ENCODE measurements at places on chromosomes 2 and 18.
A peak's percentile ranks its signal among the peaks of the same experiment; 100 is the strongest.

DNA sequence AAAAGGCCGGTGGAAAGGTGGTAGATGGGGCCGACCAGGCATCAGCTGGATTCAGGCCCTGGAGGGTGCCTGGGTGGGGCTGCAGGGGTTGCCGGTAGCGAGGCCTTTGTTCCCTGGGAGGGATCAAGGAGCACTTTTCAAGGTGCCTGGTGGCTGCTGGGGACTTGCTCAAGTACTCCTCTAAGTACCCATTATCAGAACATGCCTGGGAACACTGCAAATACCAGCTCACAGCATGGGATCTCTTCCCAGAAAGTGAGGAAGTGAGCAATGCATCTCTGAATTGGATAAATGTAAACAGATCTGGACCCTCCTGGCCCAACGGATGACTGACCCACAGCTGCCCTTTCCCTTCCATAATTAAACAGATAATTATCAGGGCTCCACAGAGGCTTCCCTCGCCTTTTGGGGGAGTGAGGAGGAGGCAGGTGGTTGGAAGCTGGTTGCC lies 210.5 kb downstream of the SH3RF3 start:
- no peak for DNase-seq

- DNase-seq = no peak
Observed at GRCh38 chr2:79512442-79513401, at the start of gene CTNNA2. Gene CTNNA2, plus strand, starts transcription at chr2:79513051.

DNA sequence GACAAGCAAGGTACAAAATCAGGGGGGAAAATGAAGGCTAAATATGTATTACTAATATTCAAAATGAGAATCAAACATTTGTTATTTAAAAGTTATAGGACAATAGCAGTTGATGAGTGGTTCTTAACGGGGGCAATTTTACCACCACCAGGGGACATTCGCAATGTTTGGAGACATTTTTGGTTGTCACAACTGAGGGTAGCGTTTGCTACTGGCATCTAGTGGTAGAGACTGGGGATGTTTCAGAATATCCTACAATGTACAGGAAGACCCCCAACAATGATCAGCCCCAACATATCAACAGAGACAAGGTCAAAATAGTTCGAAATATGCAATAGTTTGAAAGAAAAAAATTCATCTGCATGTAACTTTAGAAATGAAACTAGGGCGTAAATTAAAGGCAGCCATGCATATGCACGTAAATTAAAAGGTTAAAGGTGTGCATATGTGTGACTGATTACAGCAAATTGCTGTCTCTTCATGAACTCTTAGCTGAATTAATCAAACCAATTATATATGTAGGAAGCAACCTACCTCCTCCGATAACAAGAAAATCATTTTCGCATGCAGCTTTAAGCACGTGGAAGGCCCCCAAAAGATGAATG lies 61.2 kb upstream of the CUL3 start:
- DNase-seq = no peak

DNA sequence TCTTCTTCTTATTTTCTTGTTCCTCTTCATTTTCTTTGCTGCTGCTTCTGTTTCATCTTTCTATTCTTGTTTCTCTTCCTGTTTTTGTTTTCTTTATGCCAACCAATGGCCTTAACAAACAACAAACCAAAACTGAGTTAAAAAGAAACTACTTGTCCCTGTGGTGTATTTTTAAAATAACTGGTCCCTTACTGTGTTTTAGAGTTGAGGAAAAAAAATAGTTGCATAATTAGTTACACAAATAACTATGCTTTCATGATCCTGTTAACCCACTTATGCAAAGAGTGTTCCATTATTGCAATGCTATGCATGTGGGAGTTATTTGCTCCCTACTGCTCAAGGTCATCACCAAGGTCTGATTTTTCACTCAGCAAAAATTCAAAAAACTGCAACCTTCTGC lies 39.5 kb upstream of the IMP4 start:
- no peak for DNase-seq

GRCh38 chr2:180980943-180981911 lies 822 bp downstream of the UBE2E3 start:
- DNase-seq = peak; percentile 9

DNA sequence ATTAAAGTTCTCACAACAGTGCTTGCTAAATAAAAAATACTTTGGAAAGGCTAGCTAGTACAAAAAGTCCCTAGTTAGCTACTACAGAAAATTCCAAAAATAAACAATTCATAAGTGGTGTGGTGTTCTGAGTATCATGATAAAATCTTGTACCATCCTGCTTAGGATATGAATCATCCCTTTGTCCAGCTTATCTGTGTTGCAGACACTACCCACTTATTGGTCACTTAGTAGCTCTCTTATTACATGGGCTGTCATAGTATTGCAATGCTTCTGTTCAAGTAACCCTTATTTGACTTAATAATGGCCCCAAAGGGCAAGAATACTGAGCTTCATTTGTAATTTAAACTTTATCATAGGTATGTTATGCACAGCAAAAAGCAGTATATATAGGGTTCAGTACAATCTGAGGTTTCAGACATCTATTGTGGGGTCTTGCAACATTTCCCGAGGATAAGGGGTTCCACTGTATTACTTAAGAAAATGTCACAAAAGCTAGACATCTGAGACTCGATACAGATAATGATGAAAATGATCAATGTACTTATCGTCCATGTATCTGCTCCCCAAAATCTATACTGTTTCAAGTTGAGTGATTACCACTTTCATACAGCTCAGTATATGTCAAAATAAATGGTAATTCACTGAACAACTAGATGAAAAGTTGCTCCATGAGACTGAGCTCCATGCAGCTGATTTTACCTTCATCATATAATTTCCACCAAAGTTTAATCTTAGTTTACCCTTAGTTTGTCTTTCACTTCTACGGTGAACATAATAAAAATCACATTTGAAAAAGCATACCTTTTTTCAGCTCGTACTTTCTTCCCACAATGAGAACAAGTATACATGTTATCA lies 93.8 kb downstream of the C2orf74 start:
- DNase-seq = no peak

DNA sequence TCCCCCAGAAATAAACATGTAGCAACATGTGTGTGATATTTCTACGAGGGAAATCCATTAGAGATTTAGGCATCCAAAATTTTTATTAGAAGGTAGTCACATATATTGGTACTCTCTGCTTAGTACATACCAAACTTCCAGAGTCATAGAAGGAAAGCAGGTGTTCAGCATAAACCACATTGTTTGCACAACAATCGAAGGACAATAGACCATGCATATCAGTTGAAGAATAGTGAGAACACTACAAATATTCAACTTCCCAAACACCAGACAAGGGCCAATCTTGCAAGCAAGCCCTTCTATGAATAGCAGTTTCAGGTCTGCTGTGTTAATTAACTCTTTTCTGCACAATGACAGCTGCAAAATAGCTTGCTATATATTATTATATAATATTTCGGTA lies 702.2 kb downstream of the ERBB4 start:
- DNase-seq = no peak

GRCh38 chr2:205401511-205401910 lies 280.8 kb upstream of the NRP2 start:
- no peak for DNase-seq

GRCh38 chr2:198863655-198864054 lies 594.1 kb downstream of the SATB2 start:
- no peak for DNase-seq

DNA sequence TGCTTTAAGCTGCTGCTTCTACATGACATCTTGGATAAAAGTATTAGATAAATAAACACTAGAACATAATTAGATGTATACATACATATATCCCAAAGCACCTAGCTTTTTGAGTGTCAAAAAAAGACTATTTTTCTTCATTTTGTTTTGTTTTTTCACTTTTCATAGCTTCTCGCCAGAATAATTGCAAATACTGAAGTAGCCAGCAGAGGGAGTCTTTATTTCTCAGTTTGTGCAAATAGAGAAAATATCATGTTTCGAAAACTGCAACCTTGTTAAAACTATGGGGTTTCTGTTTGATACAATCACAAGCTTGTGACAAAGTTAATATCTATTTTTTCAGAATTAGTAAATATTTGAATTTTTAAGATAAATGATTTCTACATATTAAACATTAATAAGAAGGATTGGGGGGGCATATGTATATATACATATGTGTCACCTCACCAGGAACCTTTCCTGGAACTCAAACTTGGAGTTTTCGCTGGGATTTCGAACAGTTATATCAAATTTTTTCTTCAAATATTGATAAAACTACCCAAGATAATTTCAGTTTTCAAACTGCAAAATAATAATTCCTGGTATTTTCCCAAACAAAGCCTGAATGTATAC lies 61.0 kb downstream of the GRB14 start:
- no peak for DNase-seq

- no peak for DNase-seq
Observed at GRCh38 chr2:170922634-170923494, 6.2 kb upstream of the GORASP2 start.

- DNase-seq = no peak
Observed at GRCh38 chr2:149152469-149152953, 114.0 kb downstream of the LYPD6B start.

GRCh38 chr2:44392338-44392943 lies 30.7 kb downstream of the CAMKMT start:
- no peak for DNase-seq

DNA sequence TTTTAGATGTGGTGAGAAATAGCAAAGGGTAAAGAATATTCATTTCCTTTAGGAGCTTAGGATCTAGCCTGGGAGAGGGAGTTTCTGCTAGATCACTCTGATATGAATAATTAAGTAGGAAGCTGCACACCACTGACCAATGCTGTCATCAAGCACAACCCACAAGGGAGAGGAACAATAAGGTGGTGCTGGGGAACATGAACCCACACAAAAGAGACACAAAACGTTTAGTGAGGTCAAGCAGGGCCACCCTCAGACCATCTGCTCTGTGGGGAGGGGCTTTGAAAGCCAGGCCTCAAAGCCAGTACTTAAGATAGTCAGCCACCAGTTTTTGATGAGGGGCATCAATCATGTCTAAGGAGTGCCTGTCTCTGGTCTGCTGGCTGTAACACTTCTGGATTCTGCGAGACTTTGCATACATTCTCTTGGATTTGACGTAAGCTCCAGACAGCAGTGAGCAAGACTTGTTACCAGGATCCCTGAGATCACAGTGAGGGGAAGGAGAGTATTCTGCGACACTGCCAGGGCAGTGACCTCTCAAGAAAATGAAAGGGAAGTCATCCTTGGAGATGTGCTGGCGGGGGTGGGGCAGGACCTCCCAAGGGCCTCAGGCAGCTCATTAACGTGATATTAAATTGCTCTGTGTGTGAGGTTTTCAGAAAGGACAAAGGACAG lies 127.0 kb downstream of the CCBE1 start:
- DNase-seq = no peak

DNA sequence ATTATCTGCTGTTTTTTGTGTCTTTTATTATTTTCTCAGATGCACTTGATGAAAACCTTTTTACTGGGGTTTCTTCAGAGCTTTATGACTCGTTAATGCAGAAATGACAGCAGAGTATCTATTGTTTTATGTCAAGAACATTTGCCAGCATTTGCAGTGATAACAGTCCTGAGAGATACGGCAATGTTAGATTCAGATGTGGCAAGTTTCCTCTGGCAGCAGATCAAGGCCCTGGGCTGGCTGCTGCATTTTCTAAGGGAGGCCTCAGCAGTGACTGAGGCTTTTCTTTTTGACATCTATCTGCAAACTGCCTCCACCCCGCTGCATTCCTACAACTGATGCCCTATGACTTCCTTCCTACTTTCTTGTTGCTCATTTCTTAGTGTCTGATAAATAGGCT lies 40.2 kb downstream of the EFEMP1 start:
- no peak for DNase-seq

DNA sequence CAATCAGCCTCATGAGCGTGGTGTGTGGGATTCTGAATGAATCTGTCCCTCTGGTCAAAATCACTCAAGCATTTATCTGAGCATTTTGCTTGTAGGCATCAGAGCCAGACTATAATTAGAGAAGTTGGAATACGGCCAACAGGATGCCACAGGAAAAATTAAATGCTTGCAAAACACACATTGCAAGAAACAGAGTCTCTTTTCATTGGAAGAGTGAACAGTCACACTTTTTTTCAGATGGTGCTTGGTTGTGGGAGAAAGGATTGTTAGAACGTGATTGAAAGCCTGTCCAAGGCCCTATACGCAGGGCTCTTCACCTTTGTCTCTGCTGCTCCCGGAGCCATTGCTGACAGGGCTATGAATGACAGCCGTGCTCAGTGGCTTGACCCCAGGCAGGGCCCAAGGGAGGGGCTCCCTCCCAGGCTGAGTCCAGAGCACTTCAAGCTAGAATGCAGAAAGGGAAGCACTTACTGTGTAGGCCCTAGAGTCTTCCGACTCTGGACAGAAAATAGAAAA lies 59.8 kb downstream of the SNTG2 start:
- no peak for DNase-seq

DNA sequence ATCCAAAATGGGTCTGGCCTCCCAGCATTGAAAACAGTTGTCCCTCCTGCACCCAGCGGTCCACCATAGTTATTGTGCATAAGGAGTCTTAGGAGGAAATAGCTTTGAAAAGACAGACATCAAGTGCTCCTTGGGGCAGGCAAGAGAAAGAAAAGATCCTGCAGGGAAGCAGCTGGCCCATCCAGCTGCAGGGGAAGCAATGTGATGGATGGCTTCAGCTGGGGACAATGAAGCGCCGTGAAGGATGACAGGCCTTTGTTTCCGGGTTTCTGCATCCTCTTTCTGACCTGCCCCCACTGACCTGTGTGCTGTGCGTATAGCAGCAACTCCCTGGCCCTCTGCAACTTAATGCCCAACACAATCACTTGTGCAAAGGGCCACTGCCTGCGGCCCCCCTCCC lies 142.9 kb upstream of the NCKAP5 start:
- no peak for DNase-seq

- DNase-seq = no peak
Observed at GRCh38 chr2:75416420-75417342, 144.1 kb downstream of the EVA1A start.

- no peak for DNase-seq
Observed at GRCh38 chr2:104577143-104577542, 276.8 kb upstream of the POU3F3 start.

- no peak for DNase-seq
Observed at GRCh38 chr2:70746094-70746974, 21.7 kb downstream of the ADD2 start.

- DNase-seq = no peak
Observed at GRCh38 chr2:69933254-69933828, 18.4 kb downstream of the MXD1 start.
